WTC11 (cell line): ENCODE measurements at places on chromosomes 7 and 10.

- peaks cover 7% of the 10 kb centered on the region for H3K4me1 ChIP-seq
- DNase-seq: no peak
- H3K27ac ChIP-seq: peak overlapping the region; percentile 71
- H3K4me3 ChIP-seq: no peak overlapping the region
- H3K36me3 ChIP-seq: peaks cover 42% of the 10 kb centered on the region
Observed at GRCh38 chr7:148367731-148368475, 222.7 kb upstream of the C7orf33 start.

GRCh38 chr10:94858005-94858404 is 80.5 kb upstream of the CYP2C9 start:
- H3K27me3 ChIP-seq: peaks cover 3% of the 10 kb centered on the region; the same call in 1 of the 2 replicates
- peaks cover 5% of the 10 kb centered on the region; the same call in 1 of the 2 replicates for H3K36me3 ChIP-seq
- H3K4me1 ChIP-seq: no peaks in the 10 kb centered on the region
- DNase-seq: no peak

DNA sequence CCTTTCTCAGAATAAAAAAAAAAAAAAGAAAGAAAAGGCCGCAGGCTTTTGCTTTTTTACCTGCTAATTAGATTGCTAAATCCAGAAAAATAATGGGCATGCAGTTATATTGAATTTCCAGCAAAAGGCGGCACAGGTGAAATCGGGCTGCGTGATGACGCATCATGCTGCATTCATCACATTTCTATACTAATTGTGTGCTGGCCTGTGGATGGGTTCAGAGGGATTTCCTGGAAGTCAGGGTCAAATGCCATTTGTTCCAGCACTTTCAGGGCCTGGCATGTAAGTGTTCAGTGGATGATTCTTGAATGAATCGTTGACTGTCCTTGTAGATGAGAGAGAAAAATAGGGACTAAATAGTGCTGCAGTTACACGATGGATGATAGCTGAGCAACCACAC is 292.7 kb downstream of the CAMK1D start:
- H3K4me3 ChIP-seq: no peak overlapping the region
- no peaks in the 10 kb centered on the region for H3K36me3 ChIP-seq
- H3K27ac ChIP-seq: no peak overlapping the region; the same call in 1 of the 2 replicates
- peaks cover 25% of the 10 kb centered on the region for H3K4me1 ChIP-seq
- DNase-seq: no peak

DNA sequence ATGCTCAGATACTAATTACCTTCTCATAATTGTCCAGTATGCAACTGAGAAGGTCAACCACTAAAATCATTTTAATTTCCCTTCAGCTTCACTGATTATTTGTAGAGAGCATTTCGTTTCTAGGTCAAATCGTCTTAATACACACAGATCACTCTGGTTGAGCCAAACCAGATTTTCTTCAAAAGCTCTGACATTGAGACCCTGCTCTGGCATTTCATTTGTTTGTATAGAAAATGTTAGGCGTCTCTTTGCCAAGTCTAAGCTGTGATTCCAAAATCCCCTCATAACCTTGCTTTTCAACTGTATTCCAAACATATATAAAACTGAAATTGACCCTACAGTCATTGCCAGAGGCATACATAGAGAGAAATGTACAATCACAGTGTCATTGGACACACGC is 520.0 kb downstream of the CNTNAP2 start:
- H3K36me3 ChIP-seq: no peaks in the 10 kb centered on the region
- no peaks in the 10 kb centered on the region for H3K27me3 ChIP-seq
- no peak for DNase-seq

DNA sequence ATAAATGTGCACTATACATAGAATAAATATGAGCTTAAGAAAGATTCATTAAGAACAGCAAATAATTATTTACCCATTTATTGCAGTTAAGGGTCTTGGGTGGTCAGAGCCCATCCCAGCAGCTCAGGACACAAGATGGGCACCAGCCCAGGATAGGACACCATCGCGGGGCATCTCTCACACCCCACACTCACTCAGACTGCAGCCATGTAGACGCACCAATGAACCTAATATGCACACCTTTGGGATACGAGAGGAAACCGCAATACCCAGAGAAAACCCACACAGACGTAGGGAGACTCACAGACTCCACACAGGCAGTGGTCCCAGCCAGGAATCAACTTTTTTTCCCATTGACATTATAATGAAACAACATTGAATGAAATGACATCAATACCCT is 36.0 kb downstream of the CARD11 start:
- peaks cover under 1% of the 10 kb centered on the region for H3K4me1 ChIP-seq
- H3K27ac ChIP-seq: no peak overlapping the region
- 0 out of 2 replicates have a peak, but pooled peaks cover under 1% of the 10 kb centered on the region for H3K36me3 ChIP-seq
- no peak overlapping the region for H3K4me3 ChIP-seq
- no peak for DNase-seq

DNA sequence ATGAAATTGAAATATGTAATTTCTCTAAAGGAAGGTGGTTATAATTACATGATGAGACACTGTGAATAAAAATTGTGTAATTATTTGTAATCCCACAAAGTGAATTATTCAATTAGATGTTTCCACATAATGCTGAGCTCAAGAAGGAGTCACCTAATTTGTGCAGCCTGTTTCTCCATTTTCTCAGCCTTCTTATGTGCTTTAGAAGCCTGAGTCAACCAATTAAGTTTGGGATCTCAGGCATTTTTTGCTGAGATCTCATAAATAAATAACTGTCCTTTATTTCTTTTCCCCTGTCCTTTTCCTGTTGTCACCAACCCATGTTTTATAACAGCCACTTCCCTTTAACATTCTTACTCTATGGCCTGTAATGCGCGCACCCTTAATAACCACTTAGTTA is 506.5 kb upstream of the SEMA3D start:
- no peak overlapping the region for H3K27ac ChIP-seq
- H3K4me3 ChIP-seq: no peak overlapping the region
- H3K4me1 ChIP-seq: no peaks in the 10 kb centered on the region
- no peaks in the 10 kb centered on the region for H3K27me3 ChIP-seq

- H3K27me3 ChIP-seq: no peaks in the 10 kb centered on the region
- H3K4me3 ChIP-seq: no peak overlapping the region
- no peak for DNase-seq
- H3K36me3 ChIP-seq: no peaks in the 10 kb centered on the region
Observed at GRCh38 chr7:133401225-133401624, 148.3 kb downstream of the EXOC4 start.

GRCh38 chr10:67839951-67840350 is 2.0 kb upstream of the DNAJC12 start:
- peaks cover 6% of the 10 kb centered on the region for H3K4me1 ChIP-seq
- H3K4me3 ChIP-seq: no peak overlapping the region
- peaks cover 14% of the 10 kb centered on the region; the same call in 1 of the 2 replicates for H3K36me3 ChIP-seq
- DNase-seq: no peak

DNA sequence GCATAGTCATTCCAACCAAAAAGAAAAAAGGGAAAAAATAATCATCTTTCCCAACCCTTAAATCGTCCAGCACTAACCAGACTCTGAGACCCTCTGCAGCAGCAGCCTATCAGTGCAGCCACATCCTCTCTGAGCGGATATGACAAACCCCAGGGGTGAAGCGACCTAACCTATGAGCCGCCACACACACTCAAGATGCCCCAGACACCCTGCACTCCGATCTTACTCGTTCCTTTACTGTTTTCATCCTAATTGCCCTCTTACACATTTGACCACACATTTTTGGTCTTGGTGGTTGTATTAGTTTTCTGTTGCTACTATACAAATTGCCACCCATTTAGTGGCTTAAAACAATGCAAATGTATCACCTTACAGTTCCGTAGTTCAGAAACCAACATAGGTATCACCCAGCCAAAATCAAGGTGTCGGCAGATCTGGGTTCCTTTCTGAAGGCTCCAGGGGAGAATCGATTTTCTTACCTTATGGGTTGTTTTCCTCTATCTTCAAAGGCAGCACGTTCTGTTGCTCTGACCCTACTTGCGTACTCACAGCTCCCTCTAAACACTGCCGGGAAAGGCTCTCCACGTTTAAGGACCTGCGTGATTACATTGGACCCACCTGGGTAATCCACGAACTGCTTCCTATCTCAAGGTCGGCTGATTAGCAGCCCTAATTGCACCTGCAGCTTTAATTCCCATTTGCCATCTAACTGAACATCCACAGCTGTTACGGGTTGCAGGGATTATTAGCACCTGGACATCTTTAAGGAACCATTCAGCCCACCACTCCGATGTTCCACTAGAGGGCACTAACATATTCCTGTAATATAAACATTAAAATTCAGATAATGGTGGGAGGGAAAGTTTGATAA is 37.3 kb upstream of the PRSS1 start:
- no peak for DNase-seq
- no peaks in the 10 kb centered on the region for H3K27me3 ChIP-seq
- H3K36me3 ChIP-seq: 0 out of 2 replicates have a peak, but pooled peaks cover 4% of the 10 kb centered on the region
- no peak overlapping the region; the same call in 1 of the 2 replicates for H3K27ac ChIP-seq
- no peak overlapping the region for H3K4me3 ChIP-seq

DNA sequence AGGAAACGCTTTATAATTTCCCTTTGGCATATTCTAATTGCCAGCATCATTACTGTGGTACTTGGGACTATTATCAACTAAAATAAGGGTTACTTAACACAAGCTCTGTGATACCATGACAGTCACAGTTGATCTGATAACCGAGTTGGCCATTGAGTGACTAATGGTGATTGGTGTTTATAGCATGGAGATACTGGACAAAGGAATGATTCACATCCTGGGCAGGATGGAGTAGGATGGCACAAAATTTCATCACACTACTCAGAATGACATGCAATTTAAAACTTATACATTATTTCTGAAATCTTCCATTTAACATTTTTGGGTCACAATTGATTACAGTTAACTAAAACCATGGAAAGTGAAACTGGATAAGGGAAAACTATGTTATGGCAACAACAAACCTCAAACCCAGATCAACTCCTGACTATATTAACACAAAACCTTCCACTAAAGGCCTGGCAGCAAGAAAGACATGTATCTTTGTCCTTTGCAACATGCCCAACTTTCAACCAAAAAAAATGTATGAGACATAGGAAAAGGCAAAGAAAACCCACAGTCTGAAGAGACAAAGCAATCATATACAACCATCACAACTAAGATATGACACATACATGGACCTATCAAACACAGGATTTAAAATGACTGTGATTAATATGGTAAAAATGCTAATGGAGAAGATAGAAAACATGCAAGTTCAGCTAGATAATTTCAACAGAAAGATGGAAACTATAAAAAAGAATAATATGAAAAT is 208.5 kb upstream of the NRP1 start:
- H3K27me3 ChIP-seq: no peaks in the 10 kb centered on the region
- no peak for DNase-seq
- H3K27ac ChIP-seq: no peak overlapping the region
- H3K4me1 ChIP-seq: peaks cover 5% of the 10 kb centered on the region; the same call in 1 of the 2 replicates

GRCh38 chr10:14728346-14728745 is 46.4 kb downstream of the FAM107B start:
- H3K4me3 ChIP-seq: no peak overlapping the region
- H3K27ac ChIP-seq: no peak overlapping the region
- H3K4me1 ChIP-seq: no peaks in the 10 kb centered on the region
- H3K27me3 ChIP-seq: peaks cover under 1% of the 10 kb centered on the region

- H3K36me3 ChIP-seq: peaks cover 9% of the 10 kb centered on the region
- DNase-seq: no peak
- H3K27ac ChIP-seq: peak overlapping the region; percentile 63
- peaks cover 15% of the 10 kb centered on the region for H3K4me1 ChIP-seq
- no peaks in the 10 kb centered on the region for H3K27me3 ChIP-seq
Observed at GRCh38 chr10:78465431-78465830, 431.8 kb downstream of the RPS24 start.

GRCh38 chr7:133932591-133932990 is 194.5 kb upstream of the LRGUK start:
- peak overlapping the region; percentile 83 for H3K27ac ChIP-seq
- DNase-seq: no peak
- H3K27me3 ChIP-seq: no peaks in the 10 kb centered on the region

GRCh38 chr7:74587435-74588126 is 69.9 kb upstream of the GTF2I start:
- H3K36me3 ChIP-seq: peaks cover 16% of the 10 kb centered on the region
- peak overlapping the region; percentile 93 for H3K27ac ChIP-seq
- DNase-seq: peak; percentile 64
- H3K4me3 ChIP-seq: no peak overlapping the region

DNA sequence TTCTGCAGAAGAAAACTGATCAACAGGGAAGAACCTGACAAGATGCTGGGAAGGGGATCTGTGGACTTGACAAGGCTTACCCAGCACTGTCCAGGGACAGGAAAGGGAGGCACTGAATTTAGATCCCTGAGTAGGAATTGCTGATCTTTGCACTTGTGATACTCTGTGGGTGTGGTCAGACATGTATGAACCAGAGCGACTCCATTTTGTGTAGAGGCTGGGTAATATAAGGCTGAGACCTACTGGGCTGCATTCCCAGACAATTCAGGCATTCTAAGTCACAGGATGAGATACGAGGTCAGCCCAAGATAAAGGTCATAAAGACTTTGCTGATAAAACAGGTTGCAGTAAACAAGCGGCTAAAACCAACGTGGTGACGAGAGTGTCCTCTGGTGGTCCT is 60.7 kb downstream of the CCDC3 start:
- no peak overlapping the region for H3K27ac ChIP-seq
- no peaks in the 10 kb centered on the region; the same call in 1 of the 2 replicates for H3K27me3 ChIP-seq
- no peak for DNase-seq
- no peak overlapping the region for H3K4me3 ChIP-seq
- H3K4me1 ChIP-seq: peaks cover 26% of the 10 kb centered on the region

DNA sequence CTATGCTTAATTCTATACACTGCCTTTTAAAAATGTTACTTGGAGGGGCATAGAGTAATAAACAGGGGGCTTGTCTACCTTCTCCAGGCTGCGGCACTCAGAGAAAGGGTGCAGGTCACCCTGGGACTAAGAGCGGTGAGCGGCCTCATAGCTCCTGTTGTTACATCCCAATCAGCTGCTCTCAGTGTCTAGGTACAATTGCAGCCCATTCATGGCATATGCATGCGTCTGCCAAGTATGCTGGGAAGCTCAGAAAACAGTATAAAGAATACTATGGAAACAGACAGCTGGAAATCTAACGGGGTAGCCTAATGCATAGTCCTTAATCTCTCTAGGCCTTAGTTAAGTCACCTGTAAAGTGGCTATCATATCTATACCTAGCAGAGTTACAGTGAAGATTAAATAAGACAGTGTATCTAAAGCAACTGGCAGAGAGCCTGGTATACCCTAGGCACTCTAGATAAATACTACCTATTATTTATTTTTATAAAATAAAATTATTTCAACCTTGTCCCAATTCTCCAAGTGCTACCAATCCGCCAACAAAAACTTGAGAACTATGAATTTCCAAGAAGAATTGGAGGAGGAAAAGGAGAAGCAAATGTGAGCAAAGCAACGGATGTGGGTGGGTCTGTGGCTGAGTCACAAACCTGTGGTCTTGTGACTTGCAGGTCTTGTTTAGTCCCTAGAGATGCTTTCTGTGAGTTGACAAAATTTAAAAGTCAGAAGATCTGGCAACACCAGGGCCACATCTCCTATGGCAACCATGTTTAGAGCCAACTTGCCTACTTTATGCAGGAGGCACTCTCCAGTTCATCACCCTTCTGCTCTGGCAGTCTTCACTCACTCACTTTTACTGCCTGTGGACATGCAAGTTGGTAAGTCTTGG is 183.0 kb downstream of the RAPGEF5 start:
- H3K27me3 ChIP-seq: no peaks in the 10 kb centered on the region
- peaks cover 6% of the 10 kb centered on the region for H3K36me3 ChIP-seq
- no peak overlapping the region for H3K4me3 ChIP-seq
- no peak for DNase-seq
- H3K27ac ChIP-seq: no peak overlapping the region; the same call in 1 of the 2 replicates
- H3K4me1 ChIP-seq: peaks cover 15% of the 10 kb centered on the region

GRCh38 chr10:13862546-13863233 is 275.9 kb downstream of the PRPF18 start:
- H3K27me3 ChIP-seq: no peaks in the 10 kb centered on the region
- no peaks in the 10 kb centered on the region for H3K36me3 ChIP-seq
- no peak for DNase-seq
- peaks cover 10% of the 10 kb centered on the region for H3K4me1 ChIP-seq
- H3K4me3 ChIP-seq: no peak overlapping the region

- H3K4me3 ChIP-seq: no peak overlapping the region
- no peaks in the 10 kb centered on the region for H3K4me1 ChIP-seq
- DNase-seq: no peak
Observed at GRCh38 chr7:98091061-98091460, 15.6 kb upstream of the LMTK2 start.
